ENCODE measurements at places on chromosomes 2 and 18. TPM values are rescaled to one million over a fixed set of nuclear protein-coding genes. Genes with fewer than 3 reads are reported as not detected.
A peak's percentile ranks its signal among the peaks of the same experiment; 100 is the strongest.

SFT2D3 gene
- 9.8 TPM for total RNA-seq

GRCh38 chr2:102070058-102070642 lies 72.4 kb upstream of the IL1R1 start:
- peak; percentile 34 for DNase-seq
- H3K4me1 ChIP-seq: peaks cover 10% of the 10 kb centered on the region
- no peak overlapping the region for H3K4me3 ChIP-seq
- no peaks in the 10 kb centered on the region for H3K36me3 ChIP-seq
- no peaks in the 10 kb centered on the region for H3K27me3 ChIP-seq

- no peak overlapping the region for H3K27ac ChIP-seq
- no peak overlapping the region for H3K4me3 ChIP-seq
- no peaks in the 10 kb centered on the region for H3K36me3 ChIP-seq
- H3K27me3 ChIP-seq: no peaks in the 10 kb centered on the region
These were observed 1465.7 kb upstream of the PIK3C3 start for GRCh38 chr18:40489301-40489700.

DNA sequence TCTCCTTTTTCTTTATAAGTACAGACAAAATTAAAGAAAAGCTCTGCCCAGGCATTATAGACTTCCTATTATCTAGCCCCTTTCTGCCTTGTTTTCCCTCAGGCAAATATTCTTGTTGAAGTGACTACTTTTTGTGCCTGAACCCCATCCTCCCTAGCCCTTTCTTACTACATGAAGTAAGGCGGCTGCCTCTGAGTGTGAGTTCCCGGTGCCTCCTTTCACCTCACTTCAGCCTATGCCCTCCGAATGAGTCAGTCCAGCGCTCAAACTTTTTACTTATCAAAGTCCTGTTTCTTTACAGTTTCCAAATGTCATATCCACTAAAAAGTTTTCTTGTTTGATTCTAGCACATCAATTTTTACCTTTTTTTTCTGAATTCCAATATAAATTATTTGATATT lies 778.3 kb upstream of the NRXN1 start:
- H3K36me3 ChIP-seq: no peaks in the 10 kb centered on the region
- H3K27me3 ChIP-seq: no peaks in the 10 kb centered on the region
- no peak overlapping the region for H3K4me3 ChIP-seq
- H3K4me1 ChIP-seq: no peaks in the 10 kb centered on the region

All from Peyer's patch (tissue), 4 donors.